Progenitor cell of endocrine pancreas (in vitro differentiated cells): ENCODE measurements at places on chromosomes 1 and 21. TPM values are rescaled to one million over a fixed set of nuclear protein-coding genes. Genes with fewer than 3 reads are reported as not detected.

DNA sequence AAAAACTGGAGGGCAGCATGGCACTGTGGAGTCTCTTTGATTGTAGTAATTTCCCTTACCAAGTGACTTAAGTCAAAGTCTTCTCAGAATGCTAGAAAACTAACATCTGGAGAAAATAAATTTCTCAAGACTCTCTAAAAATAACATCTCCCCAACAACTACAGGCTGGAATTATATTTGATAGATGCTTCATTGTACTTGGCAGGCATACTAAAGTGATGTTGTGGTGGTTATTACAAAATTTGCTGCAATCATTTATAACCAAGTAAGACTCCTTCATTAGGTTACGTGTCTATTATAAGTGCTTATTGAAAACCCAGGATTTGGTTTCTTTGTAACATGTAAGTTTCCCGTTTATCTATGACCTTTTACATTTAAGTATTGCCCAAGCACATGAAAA lies 132.9 kb upstream of the NRIP1 start:
- no peak for DNase-seq

DNA sequence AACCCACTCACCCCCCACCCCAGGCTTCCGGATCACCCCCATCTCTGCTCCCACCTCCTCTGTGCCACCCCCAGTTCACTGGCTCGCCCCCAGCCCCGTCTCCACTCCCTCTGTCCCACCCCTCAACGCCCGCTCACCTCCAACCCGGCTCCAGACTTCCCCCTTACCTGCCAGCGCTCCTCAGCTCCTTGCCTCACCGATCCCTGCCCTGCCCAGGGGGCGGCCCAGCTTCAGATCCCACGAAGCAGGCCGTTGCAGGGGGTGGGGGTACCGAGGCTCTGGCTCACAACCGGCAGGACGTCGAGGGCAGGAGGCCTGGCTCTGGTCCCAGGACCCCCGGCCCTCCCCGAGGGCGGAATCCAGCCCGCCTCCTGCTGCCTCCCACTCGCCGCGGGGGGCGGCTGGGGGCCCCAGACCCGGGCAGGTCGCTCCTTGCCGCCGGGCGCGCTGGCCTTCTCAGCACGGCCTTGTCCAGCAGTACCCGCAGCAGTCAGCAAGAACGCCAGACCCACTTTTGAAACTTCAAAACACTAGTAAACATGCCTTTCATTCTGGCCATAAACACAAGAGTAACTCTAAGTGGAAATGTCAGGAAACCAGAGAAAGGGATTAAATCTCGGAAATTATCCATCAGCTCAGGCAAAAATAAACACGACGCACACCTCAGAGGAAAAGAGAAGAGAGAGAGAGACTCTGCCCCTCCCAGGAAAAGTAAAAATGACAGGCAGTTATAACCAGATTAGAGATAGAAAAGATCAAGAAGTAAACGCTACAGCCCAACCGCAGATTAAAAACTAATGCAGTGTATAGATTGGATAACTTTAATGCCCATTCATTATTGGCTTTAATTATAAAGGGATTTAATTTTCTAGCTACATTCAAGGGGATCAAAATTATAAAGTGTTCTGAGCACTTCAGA lies 1.0 kb upstream of the FAM89A start:
- DNase-seq: no peak

DNA sequence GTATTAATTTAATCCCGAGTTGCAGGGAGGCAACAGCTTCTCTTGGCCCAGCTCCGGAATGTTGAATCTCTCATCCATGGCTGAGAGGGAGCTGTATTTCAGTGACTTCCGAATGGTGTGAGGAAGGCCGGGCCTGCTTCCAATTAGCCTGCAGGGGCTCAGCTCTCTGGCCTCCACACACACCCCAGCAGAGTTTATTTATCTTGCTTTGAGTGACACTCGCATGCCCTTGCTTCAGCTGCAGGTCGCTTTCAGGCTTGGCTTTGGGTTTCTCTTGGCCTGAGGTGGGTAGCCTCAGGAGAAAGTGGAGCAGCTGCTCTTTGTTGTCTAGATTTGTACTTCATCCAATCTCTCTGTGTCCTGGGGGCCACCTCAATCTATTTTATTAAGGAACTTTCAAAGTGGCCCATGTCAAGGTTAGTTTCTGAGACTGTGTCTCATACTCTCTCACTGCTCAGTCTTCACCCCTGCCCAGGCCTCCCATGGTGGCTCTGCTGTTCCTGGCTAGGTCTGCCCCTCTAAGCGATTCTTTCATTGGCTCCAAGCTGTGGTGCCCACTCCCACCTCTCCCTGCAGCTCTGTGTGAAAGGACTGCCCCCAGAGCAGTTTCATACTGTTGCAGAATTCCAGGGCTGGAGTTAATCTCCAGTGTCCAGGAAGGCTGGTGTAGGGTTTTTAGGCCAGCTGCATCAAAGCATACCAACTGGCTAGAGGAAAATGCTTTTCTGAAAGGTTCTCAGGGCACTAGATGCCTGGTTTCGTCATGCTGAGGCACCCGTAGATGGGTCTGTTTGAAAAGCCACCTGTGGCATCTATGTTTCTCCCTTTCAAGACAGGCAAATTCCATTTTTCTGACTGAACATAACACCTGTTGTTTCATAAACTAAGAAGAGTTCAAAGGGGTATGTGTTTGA lies 153.5 kb downstream of the PLXNA2 start:
- no peak for DNase-seq

DNA sequence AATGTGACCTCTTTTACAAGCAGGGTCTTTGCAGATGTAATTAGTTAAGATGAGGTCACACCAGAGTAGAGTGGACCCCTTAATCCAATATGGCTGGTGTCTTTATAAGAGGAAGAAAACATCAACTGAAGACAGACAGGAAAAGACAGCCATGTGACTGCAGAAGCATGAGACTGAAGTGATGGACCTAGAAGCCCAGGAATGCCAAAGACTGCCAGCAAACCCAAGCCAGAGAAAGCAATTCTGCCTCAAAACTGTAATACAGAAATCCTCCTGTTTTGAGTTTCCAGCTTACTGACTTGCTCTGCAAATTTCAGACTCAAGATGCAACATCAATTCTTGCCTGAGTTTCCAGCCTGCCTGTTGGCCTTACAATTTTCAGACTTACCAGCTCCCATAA lies 17.3 kb downstream of the ENAH start:
- DNase-seq: no peak

DNA sequence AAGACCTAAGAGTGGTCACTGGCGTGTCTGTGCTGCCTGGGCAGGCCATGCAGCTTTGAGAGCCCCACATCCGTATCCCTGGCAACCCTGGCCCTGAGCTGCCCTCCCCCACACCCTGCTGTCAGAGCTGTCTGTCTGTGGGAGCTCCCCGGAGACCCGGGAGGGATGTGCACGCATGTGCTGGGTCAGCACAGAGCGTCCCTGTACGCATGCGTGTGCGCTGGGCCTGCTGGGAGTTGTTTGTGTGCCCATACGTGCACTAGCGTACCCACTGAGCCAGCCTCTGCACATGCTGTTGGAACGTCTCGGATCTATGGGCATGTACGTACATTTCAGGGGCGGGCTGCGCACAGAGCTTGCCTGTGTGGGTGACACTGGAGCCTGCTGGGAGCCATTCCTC lies 89.3 kb downstream of the EPHB2 start:
- no peak for DNase-seq

DNA sequence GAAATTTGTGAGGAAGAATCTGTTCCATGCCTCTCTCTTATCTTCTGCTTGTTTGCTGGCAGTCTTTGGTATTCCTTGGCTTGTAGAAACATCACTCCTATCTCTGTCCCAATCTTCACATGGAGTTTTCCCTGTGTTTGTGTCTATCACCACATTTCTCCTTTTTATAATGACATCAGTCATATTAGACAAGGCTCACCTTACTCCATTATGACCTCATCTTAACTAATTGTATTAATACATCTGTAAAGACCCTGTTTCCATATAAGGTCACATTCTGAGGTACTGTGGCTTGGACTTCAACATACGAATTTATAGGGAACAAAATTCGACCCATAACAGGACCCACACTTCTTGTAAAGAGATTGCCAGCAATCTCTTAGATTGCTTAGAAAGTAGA lies 72.3 kb upstream of the POGK start:
- no peak for DNase-seq

GRCh38 chr1:176338877-176339276 lies 124.1 kb upstream of the PAPPA2 start:
- DNase-seq: no peak

- DNase-seq: no peak
Measured at GRCh38 chr1:37814252-37814651, 6.2 kb upstream of the YRDC start.

DNA sequence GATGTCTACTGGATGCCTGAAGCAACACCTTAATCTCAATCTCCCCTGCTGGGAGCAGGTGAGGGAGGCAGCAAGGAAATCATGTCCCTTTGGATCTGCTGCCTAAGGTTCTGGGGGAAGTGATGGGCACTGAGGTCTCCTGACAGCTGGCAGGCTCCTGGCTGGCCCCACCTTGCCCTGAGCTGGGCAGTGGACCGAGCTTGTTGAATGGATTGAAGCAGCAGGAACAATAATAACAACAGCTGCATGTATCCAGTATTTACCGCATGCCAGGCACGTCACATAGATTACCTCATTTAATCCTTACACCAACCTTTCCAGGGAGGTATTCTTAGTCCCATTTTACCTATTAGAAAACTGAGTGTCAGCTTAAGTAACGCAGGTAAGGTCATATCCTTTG lies 133.9 kb downstream of the PLXNA2 start:
- DNase-seq: no peak

GRCh38 chr1:30446095-30446494 lies 277.3 kb downstream of the MATN1 start:
- DNase-seq: peak; percentile 3

RAP1GAP gene
- 15.3 and 16.1 TPM in 2 replicates for total RNA-seq

GRCh38 chr1:111801071-111801850 lies 45.6 kb downstream of the DDX20 start:
- DNase-seq: no peak

DNA sequence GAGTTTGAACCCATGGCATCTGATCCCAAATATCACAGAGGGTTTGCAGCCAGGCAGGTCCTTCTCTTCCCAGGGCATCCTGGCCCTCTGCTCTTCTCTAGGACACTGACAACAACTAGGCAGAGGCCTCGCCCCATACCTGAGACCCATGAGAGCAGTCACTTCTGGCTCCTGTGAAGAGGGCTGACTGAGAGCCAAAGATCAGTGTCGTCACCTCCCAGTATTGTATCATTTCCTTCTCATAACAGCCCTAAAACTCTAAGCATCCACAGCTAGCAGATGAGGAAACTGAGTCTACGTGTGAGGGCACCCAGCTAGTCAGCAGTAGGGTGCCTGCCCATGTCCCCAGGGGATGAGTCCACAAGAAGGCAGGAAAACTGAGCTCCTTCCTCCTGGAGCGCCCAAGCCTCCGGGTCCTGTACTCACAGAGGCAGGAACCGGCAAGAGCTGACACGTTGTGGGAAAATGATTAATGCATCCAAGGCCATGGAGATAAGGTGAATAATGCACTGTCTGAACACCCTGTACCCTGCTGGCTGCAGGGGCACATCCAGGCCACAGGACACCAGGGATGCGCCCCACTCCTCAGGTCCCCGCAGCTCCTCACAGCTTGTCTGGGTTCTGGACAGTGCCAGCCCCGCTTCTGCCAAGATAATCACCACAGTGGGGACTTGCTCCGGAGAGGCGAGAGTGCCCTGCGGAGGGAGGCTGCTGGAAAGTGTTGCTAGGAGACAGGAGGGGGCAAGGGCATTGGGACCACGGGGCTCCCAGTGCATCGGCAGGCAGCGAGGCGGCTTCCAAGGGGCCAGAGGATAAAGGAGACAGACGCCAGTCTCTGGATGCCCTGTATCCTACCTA lies 340.0 kb downstream of the NPHP4 start:
- DNase-seq: no peak

- no peak for DNase-seq
Measured at GRCh38 chr1:93753791-93754763, 72.4 kb upstream of the BCAR3 start.
